ENCODE measurements at places on chromosomes 1 and 21. TPM values are rescaled to one million over a fixed set of nuclear protein-coding genes. Genes with fewer than 3 reads are reported as not detected.

DNA sequence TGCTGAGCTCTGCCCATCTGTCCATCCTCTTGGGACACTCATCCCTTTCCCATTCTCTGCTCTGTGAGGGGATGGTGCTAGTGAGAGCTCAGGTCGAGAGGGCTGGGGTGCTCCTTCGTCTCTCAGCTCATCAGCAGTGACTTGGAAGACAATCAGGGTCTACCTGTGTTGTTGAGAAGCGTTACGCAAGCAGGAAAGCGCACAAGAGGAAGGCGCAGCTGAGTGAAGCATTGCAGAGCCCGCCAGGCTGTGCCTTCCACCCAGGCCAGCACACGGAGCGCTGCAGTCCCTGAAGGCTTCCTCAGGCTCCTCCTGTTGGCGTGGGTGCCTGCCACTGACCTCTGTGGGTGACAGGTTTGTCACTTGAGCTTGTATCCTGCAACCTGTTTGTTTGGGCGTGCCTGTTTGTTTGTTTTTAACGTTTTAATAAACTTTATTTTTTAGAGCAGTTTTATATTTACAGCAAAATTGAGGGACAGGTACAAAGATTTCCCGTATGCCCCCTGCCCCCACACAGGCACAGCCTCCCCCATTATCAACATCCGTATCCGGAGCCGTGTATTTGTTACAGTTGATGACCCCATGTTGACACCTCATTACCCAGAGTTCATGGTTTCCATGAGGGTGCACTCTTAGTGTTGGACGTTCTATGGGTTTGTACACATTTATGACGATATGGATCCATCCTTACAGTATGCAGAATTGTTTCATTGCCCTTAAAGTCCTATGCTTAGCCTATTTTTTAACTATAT is 36.7 kb downstream of the ADARB1 start:
- DNase-seq = no peak

DNA sequence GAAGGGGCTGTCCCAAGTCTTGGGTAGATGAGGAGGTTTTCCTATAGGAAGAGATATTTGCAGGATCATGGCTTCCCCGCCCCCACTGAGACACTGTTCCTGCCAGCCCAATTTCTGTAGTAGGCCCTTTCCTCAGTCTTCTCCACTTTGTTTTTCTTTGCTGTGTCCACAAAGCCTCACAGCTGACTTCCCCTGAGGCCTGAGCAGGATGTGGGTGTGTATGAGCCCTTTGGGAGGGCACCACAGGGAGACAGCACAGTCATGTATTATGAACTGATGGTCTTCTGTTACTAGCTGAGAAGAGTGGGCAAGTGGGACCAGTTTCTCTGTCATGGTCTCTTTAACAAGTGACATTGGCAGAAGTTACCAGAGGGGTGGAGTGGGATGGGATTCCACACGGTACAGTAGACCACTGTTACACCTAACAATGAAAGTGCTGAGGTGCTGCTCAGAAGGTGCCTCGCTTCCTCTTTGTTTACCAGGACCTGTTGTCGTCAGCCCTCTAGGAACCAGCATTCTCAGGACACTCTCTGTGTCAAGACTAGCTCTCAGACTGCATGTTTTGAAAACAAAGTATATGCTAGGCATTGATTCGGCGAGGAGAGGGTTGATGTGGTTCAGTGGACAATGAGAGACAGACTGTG is 253.8 kb upstream of the HOOK1 start:
- no peak for DNase-seq

GRCh38 chr1:26164036-26164860 is 4.5 kb downstream of the C1orf232 start:
- DNase-seq = no peak

DNA sequence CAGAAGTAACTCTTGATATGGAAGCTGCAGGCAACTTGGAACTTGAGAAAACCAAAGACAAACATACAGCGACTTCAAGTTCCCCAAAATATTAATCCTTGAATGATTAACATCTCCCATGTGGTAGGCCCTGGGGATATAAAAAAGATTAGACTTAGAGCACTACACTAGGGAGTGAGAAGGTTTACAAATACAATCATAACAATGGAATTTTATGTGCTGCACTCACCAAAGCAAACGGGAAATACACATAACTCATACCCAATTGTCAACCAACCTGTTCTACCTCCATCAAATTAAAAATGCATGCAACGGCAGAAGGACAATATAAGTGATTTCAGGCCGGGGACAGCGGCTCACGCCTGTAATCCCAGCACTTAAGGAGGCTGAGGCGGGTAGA is 3.7 kb downstream of the SMYD3 start:
- no peak for DNase-seq

DNA sequence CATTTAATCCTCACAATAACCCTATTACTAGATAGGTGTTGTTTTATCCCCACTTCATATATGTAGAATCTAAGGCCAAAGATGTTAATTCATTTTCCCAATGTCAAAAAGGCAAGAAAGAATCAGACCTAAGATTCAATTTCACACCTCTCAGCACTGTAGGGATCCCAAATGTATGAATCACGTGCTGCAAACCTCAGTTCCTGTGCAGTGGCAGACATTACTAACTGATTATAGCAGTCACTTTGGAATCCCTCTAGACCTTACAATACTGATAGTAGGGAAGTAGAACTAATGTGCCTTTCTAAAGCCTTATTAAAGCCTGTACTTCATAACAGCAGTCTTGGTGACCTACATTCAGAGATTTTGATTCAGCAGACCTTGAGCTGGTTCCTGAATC is 2.3 kb downstream of the C1orf87 start:
- DNase-seq = no peak

DNA sequence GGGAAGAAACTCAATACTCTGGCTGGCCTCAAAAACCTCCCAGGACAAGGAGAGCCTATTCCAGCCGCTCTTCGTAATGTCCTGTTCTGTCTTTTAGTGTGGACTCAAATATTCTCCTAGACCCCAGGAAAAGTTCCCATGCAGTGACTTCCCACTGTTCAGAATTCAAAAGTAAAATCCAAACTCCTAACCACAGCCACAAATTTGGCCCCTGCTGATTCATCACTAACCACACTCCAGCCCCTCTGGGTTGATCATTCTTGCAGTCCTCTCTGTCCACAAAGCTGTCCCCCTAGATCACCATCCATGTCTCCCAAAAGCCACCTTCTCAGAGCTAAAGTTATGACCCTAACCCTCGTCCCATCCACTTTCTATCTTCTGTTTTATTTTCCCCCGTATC is 5.1 kb downstream of the CTNNBIP1 start:
- no peak for DNase-seq

- no peak for DNase-seq
These were observed 18.7 kb upstream of the RAP1A start for GRCh38 chr1:111600886-111601386.

GRCh38 chr1:236524142-236524894 is 536 bp downstream of the LGALS8 start:
- DNase-seq = peak; percentile 53

GRCh38 chr1:165851034-165851658 is 23.7 kb downstream of the UCK2 start:
- no peak for DNase-seq

GRCh38 chr1:182278144-182279054 is 113.2 kb downstream of the GLUL start:
- no peak for DNase-seq

GRCh38 chr1:41775956-41776585 is 142.7 kb downstream of the HIVEP3 start:
- no peak for DNase-seq

GRCh38 chr1:15370781-15371520 is 38.7 kb upstream of the EFHD2 start:
- DNase-seq = no peak

GRCh38 chr1:178857126-178857525 is 13.8 kb downstream of the ANGPTL1 start:
- no peak for DNase-seq

Gene DUSP10
- total RNA-seq = 15.8 TPM

Gene TMCC2
- total RNA-seq = 10.3 TPM

Gene SLC66A1
- total RNA-seq = 11.5 TPM

Gene TNFRSF18
- total RNA-seq = not detected
